Activated CD4-positive, alpha-beta T cell treated with anti-CD3 and anti-CD28 coated beads, Interleukin-2, amount 50 U/mL, for 24 hours (primary cell): ENCODE measurements at places on chromosomes 11 and 22.

DNA sequence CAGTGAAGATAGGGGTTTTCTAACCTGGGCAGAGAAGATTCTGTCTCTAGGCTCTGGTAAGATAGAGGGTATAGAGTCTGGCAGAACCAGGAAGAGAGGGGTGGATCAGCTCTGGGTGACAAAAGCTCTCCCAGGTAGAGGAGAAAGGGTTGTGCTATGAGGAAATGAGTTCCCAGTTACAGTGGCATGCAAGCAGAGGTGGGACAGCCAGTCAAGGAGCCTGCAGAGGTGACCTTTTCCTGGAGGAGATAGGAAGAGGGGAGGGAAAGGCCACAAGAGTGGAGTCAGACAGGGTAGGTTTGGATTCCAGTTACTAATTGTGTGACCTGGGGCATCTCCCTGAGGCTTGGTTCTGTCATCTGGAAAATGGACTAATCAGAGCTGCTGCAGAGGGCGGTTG, 3.4 kb upstream of the CAPN5 start:
- DNase-seq = no peak

- DNase-seq = no peak
These were observed 30.1 kb downstream of the CD44 start for GRCh38 chr11:35169112-35169511.

GRCh38 chr22:23231471-23232093, 51.3 kb downstream of the BCR start:
- no peak for DNase-seq

DNA sequence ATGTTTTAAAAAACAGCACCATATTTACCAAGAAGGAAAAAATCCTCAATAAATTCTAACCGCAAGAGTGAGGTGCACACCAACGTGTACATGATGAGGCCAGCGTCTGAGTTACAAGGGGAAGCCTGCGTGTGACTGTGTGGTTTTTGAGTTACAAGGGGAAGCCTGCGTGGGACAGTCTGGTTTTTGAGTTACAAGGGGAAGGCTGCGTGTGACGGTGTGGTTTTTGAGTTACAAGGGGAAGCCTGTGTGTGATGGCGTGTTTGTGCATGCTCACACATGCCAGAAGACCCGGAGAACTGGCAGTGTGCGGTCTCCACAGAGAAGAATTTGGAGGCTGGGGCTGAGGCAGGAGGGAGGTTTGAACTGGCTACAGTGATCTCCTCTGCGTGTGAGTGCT, 1376.4 kb downstream of the TBC1D22A start:
- DNase-seq = no peak

- no peak for DNase-seq
These were observed 13.8 kb downstream of the TRIOBP start for GRCh38 chr22:37710675-37711074.

- no peak for DNase-seq
These were observed 348.1 kb downstream of the ETS1 start for GRCh38 chr11:128239306-128239705.

- no peak for DNase-seq
These were observed 36.3 kb upstream of the SOX6 start for GRCh38 chr11:16392616-16393015.

- no peak for DNase-seq
These were observed 30.2 kb upstream of the SYN3 start for GRCh38 chr22:33088418-33088817.
